HTR-8/SVneo (cell line): ENCODE measurements at places on chromosomes 6 and 20.

DNA sequence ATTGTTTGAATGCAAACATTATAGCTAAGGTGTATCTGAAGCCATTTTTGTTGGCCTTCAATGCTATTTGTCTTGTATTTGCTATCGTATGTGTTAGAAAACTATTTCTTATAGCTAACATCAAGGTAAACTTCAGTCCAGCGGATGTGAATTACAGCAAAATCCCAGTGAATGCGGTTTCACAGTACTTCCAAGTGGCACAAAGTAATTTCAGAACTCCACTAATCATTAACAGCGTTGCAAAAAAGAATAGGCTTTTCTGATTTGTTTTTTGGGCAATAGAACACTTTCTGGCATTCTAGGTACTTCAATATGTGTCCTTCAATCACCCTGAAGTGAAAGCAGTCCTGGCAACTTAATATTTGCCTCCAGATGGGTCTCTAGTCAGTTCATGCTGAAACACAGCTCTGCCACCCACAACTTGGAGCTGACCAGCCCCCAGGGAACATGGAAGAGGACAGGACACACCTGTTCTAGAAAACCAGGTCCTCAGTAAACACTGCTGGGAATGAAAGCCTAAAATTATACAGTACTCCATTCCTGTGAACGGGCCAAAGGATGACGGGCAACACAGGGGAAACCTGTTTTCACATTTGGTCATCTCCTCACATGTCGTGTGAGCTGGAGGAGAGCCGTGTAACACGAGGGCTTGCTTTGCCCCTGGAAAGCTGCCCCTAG lies 9.7 kb upstream of the MRPS10 start:
- no peak for DNase-seq

DNA sequence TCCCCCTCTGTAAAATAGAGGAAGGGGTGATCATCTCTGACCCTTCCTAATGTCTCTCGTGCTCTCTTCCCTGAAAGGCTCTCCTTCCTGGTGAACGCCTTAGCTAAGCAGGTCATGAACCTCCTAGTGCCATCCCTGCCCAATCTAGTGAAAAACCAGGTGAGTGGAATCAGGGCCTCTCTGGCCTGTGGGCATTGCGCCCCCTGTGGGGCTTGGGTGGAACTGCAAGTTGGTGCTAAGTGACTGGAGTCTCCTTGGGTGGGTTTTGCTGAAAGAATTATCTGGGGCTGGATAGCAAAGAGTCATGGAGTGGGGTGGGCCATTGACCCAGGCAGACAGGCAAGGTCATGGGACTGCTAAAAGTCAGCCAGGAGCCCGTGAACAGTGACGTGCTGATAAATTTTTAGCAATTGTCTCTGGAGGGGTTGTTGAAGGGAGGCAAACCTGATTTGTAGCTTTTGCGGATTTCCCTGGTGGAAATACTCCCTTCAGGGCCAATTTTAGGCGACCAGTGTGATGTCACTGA lies 8.9 kb downstream of the BPIFB1 start:
- DNase-seq = peak; percentile 51

- no peak for DNase-seq
Observed at GRCh38 chr20:58700823-58701222, 8.2 kb downstream of the NPEPL1 start.

DNA sequence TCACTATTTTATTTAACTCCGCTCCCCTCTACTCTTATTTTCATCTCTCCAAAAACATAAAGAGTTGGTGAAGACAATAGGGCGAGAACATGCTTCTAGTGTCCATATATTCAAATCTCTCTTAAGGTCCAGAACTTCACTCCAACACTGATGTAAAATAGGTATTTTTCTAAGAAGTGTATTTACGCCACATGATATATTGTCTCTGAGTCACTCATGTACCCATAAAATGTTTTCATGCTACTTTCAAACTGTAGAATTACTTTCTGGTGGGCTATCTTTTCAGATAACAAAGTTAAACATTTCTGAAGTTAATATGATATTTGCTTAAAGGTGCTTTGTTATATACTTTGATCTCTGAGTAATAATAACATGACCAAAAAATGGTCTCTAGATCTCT lies 124.1 kb upstream of the IFNGR1 start:
- DNase-seq = no peak

- no peak for DNase-seq
Observed at GRCh38 chr20:35368666-35369423, 42.9 kb downstream of the UQCC1 start.

DNA sequence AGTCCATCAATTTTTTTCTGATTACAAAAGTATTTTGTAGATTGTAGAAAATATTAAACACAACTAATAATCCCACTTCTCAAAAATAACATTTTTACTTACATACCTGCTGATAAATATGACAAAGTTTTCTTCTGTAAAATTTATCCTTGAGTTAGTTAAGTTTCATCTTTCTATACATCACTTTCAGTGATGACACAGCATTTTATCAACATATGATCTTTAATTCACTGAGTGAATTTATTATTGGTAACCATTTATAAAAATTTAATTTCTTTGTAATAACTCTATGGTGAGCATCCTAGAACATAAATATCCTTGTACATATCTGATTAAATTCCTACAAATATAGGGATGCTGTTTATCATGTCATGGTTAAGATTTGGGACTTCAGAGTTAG lies 385.0 kb upstream of the SLC35B3 start:
- DNase-seq = no peak

GRCh38 chr20:32989507-32990283 lies 14.5 kb downstream of the SUN5 start:
- DNase-seq = no peak

- DNase-seq = no peak
Observed at GRCh38 chr6:20900389-20901160, 366.3 kb downstream of the CDKAL1 start.

GRCh38 chr20:50628332-50628731 lies 63.0 kb downstream of the RIPOR3 start:
- no peak for DNase-seq

GRCh38 chr20:38229376-38230252 lies 30.9 kb downstream of the KIAA1755 start:
- DNase-seq = peak; percentile 78
